GM18507 (cell line): ENCODE measurements at places on chromosomes 4 and X.

- DNase-seq, result no peak
Measured at GRCh38 chrX:49844611-49845010, 15.5 kb downstream of the PAGE4 start.

GRCh38 chrX:6505960-6506359, 29.0 kb downstream of the VCX3A start:
- no peak for DNase-seq

DNA sequence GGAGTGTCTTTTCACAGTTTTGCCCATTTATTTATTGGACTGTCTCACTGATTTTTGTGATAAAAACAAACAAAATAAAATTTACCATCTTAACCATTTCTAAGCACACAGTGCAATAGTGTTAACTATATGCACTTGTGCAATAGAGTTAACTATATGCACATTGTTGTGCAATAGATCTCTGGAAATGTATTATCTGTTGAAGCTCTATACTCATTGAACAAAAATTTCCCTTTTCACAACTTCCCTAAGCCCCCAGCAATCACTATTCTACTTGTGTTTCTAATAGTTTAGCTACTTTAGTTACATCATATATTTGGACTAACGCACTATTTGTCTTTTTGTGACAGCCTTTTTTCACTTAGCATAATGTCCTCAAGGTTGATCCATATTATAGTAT, 59.7 kb upstream of the BEX4 start:
- DNase-seq, result no peak

GRCh38 chr4:167885071-167885470, 207.3 kb upstream of the ANXA10 start:
- DNase-seq, result no peak

DNA sequence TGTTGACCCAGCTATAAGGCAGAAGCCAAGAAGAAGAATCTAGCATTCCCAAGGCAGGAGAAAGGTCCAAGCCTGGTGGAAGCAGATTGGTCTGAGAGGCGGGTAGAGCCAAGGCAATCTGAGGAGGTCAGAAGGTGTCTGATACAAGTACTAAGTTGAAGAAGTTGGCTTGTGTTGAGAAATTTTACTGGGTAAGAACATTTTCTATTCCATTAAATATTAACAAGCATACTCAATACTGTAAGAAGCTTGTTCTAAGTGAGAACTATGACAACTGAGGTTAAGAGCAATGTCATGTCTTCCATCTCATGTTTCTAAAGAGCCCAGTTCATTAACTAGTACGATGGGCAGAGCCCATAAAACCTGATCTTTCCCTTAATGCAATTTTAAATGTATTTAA, 75.0 kb downstream of the FAM13A start:
- no peak for DNase-seq

GRCh38 chr4:2285613-2286381, 23.9 kb upstream of the MXD4 start:
- DNase-seq, result no peak

DNA sequence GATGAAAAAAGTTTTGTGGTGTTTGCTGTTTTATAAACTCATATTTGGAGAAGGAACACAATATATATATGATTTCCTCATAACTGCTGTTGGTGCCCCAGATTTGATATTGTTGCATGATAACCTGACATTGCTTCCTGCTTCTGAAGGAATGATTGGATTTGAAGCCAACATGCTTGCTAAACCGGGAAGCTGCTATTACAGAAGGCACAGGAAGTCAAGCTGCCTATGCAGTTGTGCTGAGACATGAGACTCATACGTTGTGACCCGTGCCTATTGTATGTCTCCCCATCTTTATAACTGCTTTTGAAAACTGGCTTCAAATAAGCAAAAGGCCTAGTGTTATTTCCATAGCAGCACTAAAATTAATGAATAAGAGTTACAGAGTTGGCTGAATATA, 32.9 kb downstream of the GAB1 start:
- no peak for DNase-seq

DNA sequence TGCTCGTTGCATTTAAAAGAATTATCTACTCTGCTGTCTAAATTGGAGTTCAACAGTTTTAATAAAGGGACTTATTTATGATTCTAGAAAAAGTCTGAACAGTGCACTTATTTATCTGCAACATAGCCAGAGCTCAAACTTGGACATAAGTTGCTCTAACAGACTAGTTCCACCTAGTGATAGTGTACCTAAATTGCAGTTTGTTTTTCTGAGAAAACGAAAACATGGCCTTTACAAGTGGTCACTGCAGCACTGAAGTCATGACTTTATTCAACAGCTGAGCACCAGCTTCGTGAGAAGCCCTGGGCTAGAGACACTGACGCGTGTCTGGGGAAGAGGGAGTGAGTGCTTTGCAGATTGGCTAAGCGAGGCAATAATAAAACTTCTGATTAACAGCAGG, 77.3 kb upstream of the IGSF1 start:
- DNase-seq, result no peak

GRCh38 chr4:8177552-8177951, 18.9 kb upstream of the ABLIM2 start:
- DNase-seq, result no peak
